8988T (cell line): ENCODE measurements at places on chromosomes 5 and 9.

GRCh38 chr5:19977099-19977498 is 10.9 kb downstream of the CDH18 start:
- no peak for DNase-seq

GRCh38 chr5:107464876-107465275 is 205.9 kb downstream of the EFNA5 start:
- DNase-seq: no peak

DNA sequence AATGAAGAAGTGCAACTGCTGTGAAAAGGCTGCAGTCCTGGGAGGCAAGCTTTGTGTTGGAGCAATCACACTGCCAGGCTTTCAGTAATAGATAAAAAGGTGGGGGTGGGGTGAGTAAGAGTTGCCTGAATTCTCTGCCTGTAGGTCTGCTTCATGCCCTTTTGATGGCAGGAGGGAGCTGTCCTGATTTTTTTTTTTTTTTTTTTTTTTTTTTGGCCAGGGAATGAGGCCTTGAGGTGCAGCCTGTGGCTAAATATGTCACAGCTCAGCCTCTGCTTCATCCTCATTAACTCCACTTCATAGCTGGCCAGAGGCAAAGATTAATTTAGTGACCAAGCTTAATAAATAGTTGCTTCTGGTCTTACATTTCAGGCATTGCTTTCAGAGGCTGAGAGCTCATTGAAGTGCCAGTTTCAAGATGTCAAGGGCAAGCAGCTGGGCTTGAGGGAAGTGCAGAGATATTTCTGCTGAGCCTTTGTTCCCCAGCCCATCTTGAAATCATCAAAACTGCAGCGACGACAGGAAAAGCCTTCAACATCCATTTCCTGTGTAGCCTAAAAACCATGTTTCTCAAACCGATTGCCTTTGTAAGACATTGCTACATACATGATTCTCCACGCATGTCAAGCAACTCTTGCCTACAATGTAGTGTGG is 134.7 kb downstream of the MACIR start:
- DNase-seq: no peak

DNA sequence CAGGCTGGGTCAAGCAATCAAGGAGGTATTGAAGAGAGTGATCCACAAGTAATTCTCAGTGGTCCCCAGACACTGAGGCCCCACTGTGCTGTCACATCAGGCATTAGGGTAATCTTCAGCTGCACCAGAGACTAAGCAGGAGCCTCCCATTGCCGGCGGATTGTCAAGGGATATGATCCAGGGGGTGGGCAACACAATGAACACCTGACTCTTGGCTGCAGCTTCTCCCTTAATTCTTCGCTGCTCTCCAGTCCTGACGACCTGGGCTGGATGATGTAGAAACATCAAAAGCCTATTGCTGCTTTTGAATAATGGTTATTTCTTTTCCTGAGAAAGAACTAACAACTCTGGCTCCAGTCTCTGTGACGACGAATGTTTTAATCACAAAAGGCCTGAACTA is 78.4 kb upstream of the IFNK start:
- DNase-seq: no peak

DNA sequence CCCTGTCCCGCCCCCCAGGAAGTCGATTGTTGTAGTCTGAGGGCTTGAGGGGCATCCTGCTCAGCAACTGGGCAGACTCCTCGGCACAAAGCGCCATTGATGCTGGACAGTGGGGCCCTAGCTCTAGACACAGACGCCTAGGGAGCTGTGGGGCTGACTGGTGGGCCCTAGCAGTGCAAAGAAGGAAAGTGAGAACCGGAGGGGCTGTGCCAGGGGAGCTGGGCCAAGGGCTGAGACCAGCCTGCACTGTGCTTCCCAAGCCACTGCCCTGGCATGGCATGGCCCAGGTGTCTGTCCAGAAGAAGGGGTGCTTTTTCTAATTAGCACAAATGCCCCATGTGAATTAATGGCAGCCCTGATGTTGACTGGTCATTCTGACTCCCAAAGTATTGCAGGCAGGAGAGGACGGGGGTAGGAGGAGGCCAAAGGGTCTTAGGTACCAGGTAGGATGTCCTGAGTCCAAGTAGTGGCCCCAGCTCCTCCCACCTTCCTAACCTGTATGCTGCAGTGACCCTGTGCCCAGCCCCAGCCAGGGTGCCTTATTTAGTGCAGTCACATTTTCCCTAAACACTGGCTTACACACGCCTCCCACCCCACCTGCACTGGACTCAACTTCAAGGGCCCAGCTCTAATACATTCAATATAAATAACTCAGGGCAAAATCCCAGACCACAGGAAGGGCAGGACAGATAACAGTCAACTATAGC is 15.9 kb downstream of the TCF7 start:
- DNase-seq: no peak

GRCh38 chr9:73118286-73118685 is 33.4 kb upstream of the ANXA1 start:
- DNase-seq: no peak

DNA sequence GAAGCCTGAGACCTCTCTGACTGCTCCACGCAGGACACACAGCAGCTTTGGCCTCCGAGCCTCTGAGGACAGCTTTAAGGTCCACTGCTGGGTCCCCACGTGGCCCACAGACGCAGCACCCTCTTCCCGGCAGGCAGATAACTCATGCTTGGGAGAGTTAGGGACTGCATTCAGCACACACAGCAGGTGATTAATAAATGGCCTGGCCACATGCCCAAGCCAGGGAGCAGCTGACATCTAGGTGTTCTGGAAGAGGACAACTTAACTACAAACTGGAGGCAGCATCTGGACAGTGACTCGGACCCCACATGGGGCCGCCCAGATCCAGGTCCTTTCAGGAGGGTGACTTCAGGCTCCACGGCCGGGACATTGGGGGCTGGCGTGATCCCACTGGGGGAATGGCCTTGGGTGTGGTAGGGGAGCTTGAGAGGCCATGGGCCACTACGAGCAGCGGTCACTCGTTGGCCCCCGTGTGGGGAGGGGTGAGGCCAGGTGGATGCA is 11.3 kb downstream of the NINJ1 start:
- peak; percentile 4 for DNase-seq

DNA sequence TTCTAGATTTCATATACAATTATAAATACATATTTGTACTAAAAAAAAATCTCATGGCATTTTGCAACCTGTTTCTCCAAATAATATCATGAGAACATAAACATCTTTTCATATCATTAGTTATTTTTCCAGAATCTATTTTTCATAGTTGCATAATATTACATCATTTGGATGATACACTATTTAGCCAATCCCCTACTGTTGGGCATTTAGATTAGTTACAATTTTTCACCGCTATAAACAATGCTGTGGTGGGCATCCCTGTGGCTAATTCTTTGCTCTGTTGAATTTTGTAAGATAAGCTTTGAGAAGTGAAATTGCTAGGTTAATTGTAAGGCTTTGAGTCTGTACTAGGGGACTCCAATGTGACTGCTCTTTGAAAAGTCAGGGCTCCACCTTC is 2.2 kb upstream of the FOXI1 start:
- DNase-seq: no peak

- no peak for DNase-seq
Measured at GRCh38 chr9:110575945-110576344, 3.6 kb downstream of the SVEP1 start.

- DNase-seq: no peak
Measured at GRCh38 chr5:60510049-60510448, 189.9 kb downstream of the DEPDC1B start.

- DNase-seq: no peak
Measured at GRCh38 chr9:94627287-94627686, 12.0 kb downstream of the FBP1 start.

DNA sequence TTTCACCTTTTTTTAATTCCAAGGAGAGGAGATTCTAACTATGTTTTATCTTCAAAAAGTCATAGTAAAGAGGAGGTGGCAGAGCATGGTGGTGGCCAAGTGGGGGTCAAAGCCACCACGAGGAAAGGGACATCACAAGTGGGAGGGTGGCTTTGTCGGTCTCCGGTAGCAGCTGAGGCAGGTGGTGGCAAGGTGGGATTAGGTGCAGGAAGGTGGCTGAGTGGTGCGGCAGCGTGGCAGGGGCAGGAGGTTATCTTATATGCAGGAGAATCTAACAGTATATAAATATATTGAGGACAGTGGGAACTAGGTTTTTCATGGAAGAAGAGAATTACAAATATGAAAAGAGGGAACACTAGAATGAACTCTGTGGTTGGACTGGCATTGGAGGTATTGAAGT is 196.8 kb downstream of the FSTL4 start:
- no peak for DNase-seq

GRCh38 chr5:154485096-154485491 is 7.1 kb upstream of the HAND1 start:
- DNase-seq: no peak

GRCh38 chr5:51033215-51033614 is 350.0 kb upstream of the ISL1 start:
- no peak for DNase-seq

DNA sequence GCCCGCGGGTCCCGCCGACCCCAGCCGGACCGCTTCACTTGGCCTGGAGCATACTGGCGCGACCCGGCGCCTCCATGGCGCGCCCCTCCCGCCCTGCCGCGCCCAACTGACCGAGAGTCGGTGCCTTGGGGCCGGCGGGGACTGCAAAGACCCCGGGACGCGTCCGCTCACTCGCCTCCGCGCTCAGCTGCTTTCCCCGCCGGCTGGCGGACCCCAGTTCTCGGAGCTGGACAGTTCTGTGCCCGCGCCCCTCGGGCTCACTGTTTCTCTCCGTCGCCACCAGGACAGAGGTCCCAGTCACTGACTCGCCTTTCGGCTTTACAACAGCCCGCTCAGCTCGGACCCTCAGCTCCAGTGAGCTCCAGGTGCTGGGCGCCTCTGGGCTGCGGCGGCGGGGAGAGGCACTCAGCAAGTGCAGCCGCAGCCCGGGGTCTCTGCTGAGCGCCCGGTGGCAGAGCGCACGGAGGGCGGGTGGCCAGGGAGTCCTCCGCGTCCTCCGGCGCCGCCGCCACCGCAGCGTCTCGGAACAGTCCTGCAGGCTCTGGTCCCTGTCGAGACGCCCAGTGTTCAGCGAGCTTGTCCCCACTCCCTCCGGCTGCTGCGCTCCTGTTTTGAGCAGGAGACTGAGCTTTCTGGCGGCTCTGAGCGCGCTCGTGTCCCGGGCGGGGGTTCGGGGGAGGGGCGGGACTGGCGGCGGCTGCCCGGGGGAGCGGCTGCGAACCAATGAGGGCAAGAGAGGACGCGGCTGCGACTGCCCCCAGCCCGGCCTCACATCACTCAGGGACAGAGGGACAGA is at the start of gene SMIM32:
TSS of gene SMIM32 (minus strand) at position 637 of the 796 bp plus-strand sequence. CDS start 638 bp downstream, outside the sequence.
- DNase-seq: peak; percentile 58

- no peak for DNase-seq
Measured at GRCh38 chr5:33271606-33272005, 169.2 kb upstream of the TARS1 start.

GRCh38 chr5:34582371-34582770 is 73.8 kb upstream of the RAI14 start:
- no peak for DNase-seq

GRCh38 chr9:130556396-130557076 is 22.8 kb upstream of the FUBP3 start:
- no peak for DNase-seq
